HuH-7.5 (cell line): ENCODE measurements at places on chromosomes 5 and 9.

GRCh38 chr5:56561-57290, 35.2 kb upstream of the PLEKHG4B start:
- no peak for DNase-seq

DNA sequence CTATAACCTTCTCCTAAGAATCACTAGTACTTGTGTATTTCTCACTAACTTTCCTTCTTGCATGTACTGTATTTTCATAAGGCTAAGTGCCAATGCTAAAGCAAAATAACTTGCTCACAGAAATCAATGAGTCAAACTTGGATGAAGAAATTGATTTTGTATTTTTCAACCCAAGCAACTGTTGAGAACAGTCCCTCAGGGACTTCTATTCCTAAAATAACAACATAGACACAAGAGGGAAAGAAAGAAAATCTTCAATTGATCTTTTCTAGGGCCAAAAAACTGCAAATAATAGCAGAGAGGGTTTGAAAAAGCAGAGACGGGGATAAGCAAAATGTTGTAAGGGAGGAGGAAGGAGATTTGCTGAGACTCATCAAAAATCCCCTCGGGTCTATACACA, 69.8 kb downstream of the HABP4 start:
- DNase-seq, result no peak

GRCh38 chr5:169567079-169567478, 16.5 kb upstream of the SPDL1 start:
- DNase-seq, result no peak

DNA sequence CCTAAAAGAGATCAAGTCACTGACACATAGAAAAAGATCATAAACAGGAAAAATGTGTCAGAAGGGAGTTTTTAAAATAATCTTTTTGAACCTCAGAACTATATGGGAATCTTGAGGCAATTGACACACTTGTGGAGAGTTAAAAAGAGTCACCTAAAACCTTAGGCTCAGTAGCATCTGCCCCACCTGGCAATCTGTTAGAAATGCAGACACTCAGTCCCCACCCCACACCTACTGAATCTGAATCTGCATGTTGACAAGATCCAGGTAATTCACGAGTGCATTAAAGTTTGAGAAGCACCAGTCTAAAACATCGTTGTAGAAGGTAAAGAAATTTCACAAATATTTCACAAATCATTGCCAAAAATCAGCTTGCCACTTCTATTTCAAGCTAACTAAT, 388.3 kb downstream of the NR2F1-AS1 start:
- no peak for DNase-seq

DNA sequence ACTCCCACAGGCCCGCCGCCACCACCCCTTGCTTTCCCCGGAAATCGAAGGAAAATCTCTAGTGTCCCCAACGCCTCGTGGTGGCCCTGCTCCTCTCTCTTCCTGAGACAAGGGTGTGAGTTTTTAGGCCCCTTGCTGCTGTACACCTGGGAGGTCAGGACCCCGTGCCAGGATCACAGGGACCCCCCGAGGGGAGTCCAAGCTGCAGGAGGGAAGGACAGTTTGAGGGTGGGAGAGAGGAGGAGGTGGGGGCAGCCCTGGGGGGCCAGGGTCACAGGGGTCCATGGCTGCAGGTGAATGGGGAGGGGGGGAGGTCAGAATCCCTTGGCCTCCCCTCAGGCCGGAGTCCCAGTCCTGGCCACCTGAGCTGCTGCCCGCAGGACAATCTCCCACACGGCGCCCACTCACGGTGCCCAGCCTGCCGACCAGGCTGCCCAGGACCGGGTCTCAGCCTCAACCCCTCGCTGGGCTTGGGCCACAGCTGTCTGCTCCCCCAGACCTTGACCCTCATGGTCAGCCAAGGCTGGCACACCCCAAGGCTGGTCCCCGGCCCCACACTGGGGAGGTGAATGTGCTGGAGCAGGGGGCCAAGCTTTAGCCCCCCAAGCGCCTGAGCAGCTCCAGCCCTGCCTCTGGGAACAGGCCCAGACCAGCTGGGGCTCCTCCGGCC, 19.9 kb downstream of the TPPP start:
- DNase-seq, result no peak
